ENCODE measurements at places on chromosomes 3 and 15. TPM values are rescaled to one million over a fixed set of nuclear protein-coding genes. Genes with fewer than 3 reads are reported as not detected.

The IL17RD gene
- not detected for total RNA-seq

The RLBP1 gene
- total RNA-seq = not detected

The AQP9 gene
- total RNA-seq = 0.78 TPM

- H3K36me3 ChIP-seq = peaks cover 8% of the 10 kb centered on the region
- H3K27ac ChIP-seq = peak overlapping the region; percentile 60
- no peak for DNase-seq
- H3K4me1 ChIP-seq = peaks cover 2% of the 10 kb centered on the region
- no peaks in the 10 kb centered on the region for H3K27me3 ChIP-seq
- no peak overlapping the region for H3K4me3 ChIP-seq
These were observed 83.9 kb upstream of the CDAN1 start for GRCh38 chr15:42820811-42821210.

DNA sequence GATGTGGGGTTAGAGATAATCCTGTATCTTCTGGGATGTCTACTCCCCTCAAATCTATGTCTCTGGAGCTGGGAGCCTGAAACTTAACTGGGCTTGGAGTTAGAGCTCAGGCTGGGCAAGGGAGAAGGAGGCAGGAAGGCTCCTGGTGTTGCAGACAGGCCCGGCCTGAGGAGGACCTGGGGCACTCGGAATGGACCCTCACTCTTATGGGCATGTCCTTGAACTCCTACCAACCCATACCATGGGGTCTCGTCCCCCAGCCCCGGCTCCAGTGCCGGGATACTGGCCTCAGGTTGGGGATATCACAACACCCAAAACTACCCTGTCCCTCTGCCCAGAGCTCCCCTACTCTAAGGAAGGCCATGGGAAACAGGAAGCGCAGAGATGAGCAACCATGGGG lies 45.2 kb downstream of the SCN5A start:
- no peak for DNase-seq
- peaks cover 4% of the 10 kb centered on the region for H3K4me1 ChIP-seq
- H3K4me3 ChIP-seq = no peak overlapping the region

DNA sequence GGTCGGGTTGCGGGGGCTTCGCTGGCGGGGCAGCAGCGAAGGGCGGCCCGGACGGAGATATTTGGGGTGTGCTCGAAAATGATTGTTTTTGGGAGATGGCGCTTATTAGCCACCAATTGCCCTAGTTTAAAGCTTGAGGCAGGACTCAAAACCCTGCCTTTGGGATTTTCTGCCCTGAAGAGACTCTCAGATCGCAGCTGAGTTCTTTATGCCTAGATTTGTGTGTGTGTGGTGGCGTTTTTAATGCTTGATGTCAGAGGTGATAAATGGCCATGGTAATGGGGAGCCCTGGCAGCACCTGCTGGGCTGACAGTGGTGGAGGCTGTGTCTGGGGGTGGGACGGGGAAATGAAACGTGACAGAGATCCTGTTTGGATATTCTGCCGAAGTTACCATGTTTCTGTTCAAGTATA lies 604 bp downstream of the KCTD6 start:
- peak overlapping the region; percentile 39 for H3K27ac ChIP-seq
- no peaks in the 10 kb centered on the region for H3K27me3 ChIP-seq
- DNase-seq = no peak
- H3K4me3 ChIP-seq = peak overlapping the region; percentile 96
- peaks cover 49% of the 10 kb centered on the region for H3K4me1 ChIP-seq

GRCh38 chr3:149532489-149533180 lies 58.1 kb downstream of the TM4SF4 start:
- H3K36me3 ChIP-seq = no peaks in the 10 kb centered on the region
- no peak overlapping the region for H3K4me3 ChIP-seq
- peaks cover 22% of the 10 kb centered on the region for H3K27me3 ChIP-seq
- no peak for DNase-seq
- H3K27ac ChIP-seq = no peak overlapping the region

DNA sequence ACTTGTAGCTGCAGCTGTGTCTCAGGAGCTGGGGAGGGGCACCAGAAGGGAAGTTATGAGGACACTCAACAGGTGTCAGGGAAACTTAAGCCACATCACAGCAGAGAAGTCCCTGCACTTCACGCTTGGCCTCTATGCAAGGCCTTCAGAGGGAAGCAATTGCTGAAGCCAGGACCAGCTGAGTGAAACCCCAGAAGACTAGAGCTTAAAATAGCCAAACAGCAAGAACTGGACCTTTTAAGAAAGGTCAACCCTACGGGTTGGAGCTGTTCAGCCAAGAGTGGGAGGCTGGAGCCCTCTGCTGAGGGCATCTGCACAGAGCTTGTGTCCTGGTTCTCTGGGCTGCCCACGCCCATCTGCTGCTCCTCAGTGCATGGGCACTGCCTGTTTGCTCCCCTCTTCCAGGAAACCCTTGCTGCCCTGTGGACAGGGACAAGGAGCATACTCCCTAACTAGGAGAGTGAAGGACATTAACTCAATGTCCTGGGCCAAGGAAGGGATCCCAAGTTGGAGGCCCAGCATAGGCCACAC lies 3.9 kb upstream of the GRAMD2A start:
- peak overlapping the region; percentile 69 for H3K27ac ChIP-seq
- peaks cover 18% of the 10 kb centered on the region for H3K4me1 ChIP-seq
